ENCODE measurements at places on chromosomes 4 and X.

DNA sequence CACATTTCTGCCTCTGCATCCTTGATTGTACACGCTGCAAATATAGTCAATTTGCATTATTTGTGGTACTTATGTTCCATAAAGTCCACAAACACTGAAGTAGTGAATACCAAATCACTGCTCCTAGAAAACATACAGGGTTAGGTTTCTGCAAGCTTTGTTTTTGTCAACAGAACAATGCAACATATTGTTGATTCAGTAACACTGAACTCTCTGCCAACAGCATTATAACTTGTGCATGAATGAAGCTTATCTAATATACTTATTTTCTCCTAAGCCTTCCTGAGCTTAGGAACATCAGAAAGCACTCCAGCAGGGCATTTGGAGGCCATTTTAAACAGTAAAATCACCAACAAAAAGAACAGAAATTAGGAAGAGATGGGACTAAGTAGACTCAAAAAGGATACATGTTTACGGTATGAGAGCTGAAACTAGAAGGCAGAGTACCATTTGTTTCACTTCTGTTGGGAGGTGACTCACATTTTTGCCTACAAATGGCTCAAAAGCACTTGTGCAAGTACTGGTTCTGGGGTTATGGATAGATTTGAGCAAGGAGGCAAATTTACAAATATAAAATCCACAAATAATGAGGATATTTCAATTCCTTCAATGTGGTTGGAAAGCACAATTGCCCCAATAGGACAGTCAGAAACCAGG, 14.1 kb downstream of the COX18 start:
- no peak for DNase-seq

DNA sequence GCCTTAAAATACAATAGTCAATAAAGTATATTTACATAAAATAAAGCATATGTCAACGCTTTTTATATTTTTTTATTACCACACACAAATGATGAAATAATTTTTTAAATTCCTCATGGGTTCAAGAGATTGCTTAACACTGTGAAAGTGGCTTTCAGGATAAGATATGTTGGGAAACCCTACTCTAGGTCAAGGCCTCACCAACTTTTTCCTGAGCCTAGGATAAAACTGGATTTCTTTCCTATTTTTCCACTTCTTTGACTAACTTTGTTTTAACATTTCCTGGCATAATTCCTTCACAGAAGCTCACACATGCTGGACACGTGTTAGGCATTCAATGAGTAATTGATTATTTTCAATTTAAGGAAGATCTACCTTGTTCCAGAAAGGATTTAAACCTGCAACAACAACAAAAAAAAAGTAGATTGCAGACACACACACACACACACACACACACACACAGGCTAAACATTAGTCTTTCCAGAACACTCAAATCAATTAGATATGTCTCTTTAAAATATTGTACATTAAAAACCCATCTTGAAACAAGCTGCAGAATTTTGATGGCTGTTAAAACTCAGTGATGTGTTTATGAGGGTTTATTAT, 9.1 kb downstream of the KLB start:
- DNase-seq: no peak

GRCh38 chrX:150506486-150506885, 61.9 kb upstream of the MTM1 start:
- no peak for DNase-seq

GRCh38 chr4:126445596-126445995, 1130.8 kb downstream of the FAT4 start:
- no peak for DNase-seq

DNA sequence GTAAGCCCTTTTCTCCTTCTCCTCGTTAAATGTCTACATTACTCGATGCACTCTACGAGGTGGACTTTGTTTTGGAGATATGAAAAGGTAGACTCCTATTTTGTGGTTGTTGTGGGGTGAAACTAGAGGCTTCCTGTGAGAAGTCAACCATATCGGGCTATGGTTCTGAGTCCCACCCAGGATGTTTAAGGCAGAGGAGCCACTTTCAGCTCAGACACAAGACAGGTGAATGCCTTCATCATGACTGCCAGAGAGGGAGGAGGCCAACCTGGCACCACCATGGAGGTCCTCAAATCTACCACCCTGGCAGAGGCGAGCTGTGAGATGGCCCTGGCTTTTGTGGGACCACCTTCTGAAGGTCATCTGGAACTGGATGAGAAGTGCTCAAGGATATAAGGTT, 154.4 kb upstream of the KLF3 start:
- no peak for DNase-seq

GRCh38 chr4:52421811-52422213, 237.3 kb downstream of the USP46 start:
- DNase-seq: no peak

DNA sequence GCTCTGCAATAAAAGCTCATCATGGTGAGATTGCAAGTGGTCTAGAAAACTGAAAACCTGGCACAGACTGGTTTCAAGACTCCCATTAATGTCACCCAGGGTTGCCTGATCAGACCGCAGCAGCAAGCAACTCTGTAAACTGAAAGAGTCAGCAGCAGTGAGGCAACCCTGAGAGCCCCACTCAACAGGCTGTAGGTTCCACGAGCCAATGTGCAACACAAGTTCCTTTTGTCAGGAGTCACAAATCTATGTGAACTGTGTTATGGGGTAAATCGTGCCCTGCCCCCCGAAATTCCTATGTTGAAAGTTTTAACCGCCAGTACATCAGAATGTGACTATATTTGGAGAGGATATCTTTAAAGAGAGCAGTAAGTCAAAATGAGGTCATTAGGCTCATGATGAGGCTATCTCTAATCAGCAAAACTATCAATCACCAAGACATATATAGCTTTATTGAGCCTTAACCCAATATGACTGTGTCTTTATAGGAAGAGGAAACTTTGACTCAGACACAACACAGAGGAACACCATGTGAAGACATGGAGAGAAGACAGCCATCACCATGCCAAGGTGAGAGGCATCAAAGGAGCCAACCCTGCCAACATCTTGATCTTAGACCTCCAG, 94.0 kb downstream of the FBXO8 start:
- no peak for DNase-seq

DNA sequence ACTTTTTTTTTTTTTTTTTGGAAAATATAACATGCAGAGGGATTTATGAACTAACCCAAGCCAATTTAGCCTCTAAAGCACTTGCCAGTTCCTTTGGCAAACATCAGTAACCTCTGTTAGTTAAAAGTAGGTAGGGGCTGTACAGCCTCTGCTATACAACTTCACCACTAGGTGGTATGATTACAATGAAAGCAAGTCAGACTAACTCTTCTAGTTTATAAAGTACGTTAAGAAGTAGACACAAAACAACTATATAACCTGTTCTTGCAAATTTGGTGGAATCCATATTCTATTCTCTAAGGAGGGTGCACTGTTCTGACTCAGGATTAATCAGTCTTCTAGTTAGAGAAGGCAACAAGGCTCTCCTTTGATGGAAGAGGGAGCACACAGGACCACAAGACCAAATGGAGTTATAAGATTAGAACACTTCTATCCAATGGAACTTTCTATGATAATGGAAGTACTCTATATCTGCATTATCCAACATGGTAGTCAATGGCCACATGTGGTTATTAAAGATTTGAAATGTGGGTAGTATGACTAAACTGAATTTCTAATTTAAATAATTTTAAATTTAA, 12.8 kb downstream of the AIMP1 start:
- DNase-seq: no peak

DNA sequence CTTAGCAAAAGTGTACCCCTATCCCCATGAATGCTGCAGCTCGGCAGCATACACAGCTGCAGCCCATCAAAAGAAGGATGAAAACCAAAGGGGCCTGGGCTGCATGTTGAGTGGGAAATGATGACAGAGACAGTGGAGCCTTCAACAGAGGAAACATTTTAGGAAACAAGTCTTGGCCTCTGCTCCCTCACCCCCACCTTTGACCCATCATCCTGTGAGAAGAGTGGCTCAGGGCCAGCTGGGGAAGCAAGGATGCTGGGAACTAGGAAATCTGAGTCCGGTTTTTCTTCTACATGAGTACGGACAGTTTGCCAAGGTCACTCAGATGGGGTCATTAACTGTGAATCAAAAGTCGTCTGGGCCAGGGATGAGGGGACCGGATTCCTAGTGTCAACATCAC, 37.2 kb downstream of the IDS start:
- DNase-seq: peak; percentile 50

GRCh38 chrX:39705290-39705689, 392.5 kb downstream of the BCOR start:
- DNase-seq: peak; percentile 85

DNA sequence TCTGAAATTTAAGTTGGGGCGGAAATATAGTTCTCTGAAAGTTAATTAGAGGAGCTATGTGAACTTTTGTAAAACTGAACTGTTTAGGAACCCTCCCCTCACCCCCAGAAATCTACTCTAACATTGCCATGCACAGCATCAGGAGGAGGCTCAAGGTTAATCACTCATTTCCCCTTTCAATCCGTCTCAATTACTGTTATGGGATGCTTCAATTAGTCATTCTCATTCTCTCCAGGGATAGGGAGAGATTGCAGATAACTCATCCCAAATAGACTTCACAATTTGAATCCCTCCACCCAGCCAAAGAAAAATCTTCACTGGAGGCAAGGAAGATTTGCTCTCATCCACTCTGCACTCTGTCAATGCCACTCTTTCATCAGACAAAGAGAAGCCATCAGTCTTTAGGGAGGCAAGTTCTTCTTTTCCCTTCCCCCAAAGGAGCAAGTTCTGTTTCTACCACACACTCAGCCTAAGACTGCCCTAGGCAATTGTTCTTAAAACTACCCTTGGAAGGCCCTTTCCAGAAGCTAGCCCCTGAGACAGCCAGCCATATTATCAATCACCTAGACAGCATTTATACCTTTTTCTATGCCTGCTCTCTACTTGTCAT, 140.4 kb downstream of the SLC10A7 start:
- no peak for DNase-seq
